ENCODE measurements at places on chromosomes 16 and 17.

- DNase-seq, result no peak
Observed at GRCh38 chr17:7236808-7237207, 2.4 kb downstream of the PHF23 start.

DNA sequence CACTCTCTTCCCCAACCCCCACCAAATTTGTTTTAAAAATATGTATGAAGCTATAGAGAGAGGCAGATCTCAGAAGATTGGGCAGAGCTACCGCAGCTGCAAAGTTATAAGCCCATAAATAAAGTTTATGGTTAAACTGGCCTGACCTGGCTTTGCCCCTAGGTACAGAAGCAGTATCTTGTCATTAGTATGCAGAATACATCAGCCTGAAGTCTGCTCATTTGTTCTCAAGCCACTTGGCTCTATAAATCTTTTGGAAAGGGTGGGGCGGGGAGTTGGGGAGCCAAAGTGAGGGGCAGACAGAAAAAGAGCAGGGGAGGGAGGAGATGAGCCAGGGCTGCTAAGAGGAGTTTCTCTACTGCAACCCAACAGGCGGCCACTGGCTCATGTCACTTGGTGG, 113.2 kb downstream of the SOX9 start:
- DNase-seq, result no peak

- no peak for DNase-seq
Observed at GRCh38 chr17:49439673-49440571, 25.2 kb upstream of the PHB1 start.

DNA sequence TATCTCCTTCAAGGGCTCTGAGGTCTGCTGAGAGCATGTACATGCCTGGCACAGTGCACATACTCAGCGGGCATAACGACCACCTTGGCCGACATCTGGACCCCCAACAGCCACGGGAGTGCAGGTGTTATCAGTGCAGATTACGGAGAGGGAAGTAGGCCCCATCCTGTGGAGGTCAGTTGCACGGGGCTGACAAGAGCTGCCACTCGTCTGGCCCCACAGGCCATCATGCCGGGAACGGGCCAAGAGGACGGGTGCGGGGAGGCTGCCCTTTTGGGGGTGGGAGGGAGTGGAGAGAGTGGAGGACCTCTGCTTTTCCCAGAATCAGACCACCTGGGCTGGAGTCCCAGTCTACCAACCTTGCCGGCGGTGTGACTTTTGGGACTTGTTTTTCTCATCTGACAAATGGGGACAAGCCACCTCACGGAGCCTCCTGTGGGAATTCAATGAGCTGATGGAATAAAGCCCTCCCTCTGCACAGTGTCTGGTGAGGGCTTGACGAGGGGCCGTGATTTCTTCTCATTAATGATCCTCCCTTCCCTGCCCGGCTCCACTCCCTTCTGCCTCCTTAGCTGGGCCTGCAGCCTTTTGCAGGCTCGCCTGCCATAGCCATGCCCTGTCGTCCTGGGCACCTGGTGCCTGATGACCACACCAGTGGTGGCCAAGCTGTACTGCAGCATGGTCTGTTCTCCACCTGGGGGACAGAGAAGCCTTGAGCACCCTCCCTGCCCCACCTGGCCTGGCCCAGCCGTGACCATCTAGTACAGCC, 4.6 kb downstream of the PRSS33 start:
- no peak for DNase-seq

DNA sequence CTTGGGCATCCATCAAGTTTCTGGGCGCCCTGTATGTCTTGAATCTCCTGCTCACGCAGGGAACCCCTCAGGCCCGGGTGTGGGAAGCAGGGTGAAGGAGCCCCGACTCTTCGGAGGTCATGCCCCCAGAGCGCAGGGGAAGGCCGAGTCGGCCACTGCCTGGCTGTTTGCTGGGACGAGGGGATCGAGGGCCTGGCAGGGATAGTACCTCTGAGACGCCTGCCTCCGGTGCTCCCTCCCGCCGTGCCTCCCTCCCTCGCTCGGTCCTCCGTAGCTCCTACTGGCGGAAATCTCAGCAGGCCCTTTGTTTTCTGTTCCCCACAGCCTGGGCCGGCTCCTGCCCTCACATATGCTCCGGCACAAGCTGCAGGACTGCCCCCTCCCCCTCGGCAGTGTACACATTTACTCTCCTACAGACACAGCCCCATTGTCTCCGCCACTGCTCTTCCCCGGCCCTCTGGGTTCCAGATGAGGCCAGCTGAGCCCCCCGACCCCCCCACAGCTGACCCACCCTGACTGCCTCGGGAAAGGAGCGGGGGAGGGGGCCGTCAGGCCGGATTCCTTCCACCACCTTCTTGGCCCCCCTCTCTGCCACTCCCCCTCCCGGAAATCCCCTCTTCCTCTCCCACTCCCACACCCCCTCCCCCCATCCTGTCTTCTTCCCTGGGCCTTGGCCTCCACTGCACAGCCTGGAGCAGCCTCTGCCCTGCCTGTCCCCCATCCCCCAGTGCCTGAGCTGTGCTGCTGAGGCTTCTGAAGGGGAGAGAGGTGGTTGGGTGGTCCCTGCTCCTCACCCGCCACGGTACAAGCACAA, 1.4 kb downstream of the TRAF4 start:
- no peak for DNase-seq

- no peak for DNase-seq
Observed at GRCh38 chr16:55832773-55833691, at the start of gene CES1. Gene CES1 (minus strand): TSS chr16:55833096. CDS start chr16:55833055, 41 bp downstream.

DNA sequence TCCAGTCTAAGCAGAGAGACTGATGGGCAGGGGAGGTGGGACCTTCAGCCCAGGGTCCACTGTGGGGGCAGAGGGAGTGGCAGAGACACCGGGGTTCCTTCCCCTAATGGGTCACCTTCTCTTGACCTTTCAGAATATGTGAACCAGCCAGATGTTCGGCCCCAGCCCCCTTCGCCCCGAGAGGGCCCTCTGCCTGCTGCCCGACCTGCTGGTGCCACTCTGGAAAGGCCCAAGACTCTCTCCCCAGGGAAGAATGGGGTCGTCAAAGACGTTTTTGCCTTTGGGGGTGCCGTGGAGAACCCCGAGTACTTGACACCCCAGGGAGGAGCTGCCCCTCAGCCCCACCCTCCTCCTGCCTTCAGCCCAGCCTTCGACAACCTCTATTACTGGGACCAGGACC, 2.8 kb downstream of the MIEN1 start:
- no peak for DNase-seq

DNA sequence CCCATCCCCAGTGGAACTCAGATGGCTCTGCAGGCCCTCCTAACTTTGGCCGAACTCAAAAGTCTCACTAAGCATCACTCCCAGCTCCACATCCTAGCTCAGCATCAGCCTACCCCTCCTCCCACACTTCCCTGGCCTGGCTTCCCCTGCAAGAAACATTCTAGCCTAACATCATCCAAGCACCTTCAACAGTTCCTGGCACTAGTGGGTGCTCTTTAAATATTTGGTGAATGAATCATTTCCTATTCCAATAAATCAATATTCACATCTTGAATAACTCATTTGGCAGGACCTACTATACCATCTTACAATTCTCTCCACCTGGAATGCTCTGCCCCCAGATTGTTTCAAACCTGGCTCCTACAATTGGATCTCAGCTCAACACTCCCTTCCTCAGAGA, 11.0 kb upstream of the BBS2 start:
- DNase-seq, result no peak

- no peak for DNase-seq
Observed at GRCh38 chr16:29232811-29233704, 173.5 kb downstream of the NPIPB11 start.

GRCh38 chr16:71666928-71667707, 41.1 kb downstream of the MARVELD3 start:
- no peak for DNase-seq

GRCh38 chr17:82458885-82459424, 414 bp downstream of the NARF start:
- peak; percentile 14 for DNase-seq

- DNase-seq, result no peak
Observed at GRCh38 chr17:77735566-77736198, 222.8 kb upstream of the TNRC6C start.

- DNase-seq, result no peak
Observed at GRCh38 chr16:24776501-24777220, 47.2 kb downstream of the TNRC6A start.

DNA sequence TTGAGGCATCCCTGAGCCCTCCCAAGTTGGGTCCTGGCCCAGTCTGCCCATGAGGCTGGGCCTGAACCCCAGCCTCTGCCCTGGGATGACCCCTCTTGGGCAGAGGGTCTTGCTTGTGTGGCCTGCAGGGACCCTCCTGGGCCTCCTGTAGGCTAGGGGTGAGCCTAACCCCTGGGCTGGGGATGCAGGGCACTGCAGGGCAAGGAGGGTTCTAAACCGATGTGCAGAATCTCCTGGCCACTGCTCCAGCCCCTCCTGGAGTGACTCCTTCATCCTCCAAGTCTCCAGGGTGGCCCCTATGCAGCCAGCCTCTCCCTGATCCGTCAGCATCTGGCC, 37.5 kb downstream of the LGALS9 start:
- no peak for DNase-seq

- no peak for DNase-seq
Observed at GRCh38 chr16:79756571-79756970, 156.0 kb upstream of the MAF start.

DNA sequence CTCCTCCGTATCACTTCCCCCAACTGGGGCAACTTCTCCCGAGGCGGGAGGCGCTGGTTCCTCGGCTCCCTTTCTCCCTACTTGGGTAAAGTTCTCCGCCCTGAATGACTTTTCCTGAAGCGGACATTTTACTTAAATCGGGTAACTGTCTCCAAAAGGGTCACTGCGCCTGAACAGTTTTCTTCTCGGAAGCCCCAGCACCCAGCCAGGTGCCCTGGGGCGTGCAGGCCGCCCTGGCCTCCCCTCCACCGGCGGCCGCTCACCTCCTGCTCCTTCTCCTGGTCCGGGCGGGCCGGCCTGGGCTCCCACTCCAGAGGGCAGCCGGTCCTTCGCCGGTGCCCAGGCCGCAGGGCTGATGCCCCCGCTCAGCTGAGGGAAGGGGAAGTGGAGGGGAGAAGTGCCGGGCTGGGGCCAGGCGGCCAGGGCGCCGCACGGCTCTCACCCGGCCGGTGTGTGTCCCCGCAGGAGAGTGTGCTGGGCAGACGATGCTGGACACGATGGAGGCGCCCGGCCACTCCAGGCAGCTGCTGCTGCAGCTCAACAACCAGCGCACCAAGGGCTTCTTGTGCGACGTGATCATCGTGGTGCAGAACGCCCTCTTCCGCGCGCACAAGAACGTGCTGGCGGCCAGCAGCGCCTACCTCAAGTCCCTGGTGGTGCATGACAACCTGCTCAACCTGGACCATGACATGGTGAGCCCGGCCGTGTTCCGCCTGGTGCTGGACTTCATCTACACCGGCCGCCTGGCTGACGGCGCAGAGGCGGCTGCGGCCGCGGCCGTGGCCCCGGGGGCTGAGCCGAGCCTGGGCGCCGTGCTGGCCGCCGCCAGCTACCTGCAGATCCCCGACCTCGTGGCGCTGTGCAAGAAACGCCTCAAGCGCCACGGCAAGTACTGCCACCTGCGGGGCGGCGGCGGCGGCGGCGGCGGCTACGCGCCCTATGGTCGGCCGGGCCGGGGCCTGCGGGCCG, 1.6 kb downstream of the HIC1 start:
- peak; percentile 49 for DNase-seq

GRCh38 chr16:17566075-17566474, 95.3 kb upstream of the XYLT1 start:
- DNase-seq, result no peak

GRCh38 chr16:53817812-53818550, 114.0 kb downstream of the FTO start:
- DNase-seq, result no peak

DNA sequence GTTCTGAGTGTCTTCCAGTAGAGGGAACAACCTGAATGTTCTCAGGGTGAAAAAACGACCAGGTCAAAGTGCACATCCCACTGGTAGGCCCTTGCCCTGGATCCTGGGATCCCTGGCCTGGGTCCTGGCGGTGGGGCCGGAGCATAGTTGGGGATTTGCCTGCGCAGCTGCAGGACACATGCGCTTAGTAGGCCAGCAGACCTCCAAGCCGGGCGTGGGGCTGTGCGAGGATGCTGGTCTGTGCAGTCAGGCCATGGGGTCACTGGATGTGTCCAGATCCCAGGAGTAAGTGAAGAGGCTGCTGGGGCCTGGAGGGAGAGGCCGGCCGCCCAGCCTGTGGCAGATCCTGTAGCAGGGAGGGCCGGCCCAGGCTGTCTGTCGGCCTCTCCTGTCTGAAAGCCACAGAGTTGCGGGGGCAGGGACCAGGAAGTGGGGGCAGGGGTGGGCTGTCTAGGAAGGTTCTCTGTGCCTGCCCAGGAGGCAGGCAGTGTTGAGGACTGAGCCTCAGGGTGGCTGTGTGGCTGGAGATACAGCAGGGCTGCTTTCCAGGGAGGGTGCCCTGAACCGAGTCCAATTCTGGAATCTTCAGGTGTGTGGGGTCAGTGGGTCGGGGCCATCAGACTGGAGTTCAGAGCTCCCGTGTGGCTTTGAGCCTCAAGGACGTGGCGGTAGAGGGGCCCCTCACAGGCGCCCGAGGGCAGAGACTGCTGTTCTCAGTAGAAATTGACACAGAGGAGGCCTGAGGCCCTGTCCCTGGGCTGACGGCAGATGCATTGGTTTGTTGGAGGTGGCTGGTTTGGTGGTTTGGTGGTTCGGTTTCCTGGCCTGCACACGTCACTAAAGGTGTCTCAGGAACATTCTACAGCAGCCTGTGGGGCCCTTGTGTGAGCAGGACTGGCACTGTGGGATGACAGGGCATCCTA, 17.2 kb upstream of the NUDT16L1 start:
- peak; percentile 65 for DNase-seq

- no peak for DNase-seq
Observed at GRCh38 chr17:18361837-18362697, 1.3 kb downstream of the SHMT1 start.

DNA sequence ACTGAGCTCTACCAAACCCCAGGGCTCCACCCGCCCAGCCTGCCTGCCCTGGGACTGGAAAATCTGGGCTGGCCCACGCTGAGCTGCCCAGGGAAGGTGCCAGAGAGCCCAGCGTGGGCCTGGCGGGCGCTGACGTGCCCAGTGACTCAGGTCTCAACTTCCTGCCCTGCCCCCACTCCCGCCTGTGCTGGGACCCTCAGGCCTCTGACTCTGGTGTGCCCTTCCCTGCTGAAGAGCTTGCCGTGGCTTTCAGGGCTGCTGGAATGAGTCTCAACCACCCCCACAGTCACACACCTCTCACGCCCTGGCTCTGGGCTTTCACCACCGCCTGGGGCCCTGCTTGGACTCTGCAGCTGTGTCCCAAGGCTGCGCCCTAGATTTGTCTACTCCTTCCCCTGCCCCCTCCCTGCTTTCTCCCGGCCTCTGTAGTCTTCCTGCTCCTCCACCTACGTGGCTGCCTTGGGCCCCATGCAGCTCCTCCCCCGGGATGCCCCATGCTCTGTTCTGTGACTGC, 10.4 kb downstream of the LLGL1 start:
- no peak for DNase-seq
